GM19239 (cell line): ENCODE measurements at places on chromosomes 16 and 17.

DNA sequence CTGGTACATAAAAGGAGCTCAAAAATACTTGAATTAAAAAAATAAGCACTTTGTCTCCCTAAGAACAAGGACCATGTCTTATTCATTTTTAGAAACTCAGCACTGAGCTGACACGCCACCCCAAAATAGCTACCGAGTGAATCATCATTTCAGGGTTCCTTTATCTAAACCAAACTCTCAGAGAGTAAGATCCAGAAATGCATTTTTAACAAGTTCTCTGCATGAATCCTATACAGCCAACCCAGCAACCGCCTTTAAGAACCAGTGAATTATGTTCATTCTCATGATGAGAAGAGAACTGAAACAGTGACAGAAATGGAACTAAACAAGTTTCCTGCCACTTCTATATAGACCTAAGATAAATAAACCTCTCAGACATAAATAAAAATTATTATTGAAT, 8.7 kb downstream of the C16orf87 start:
- DNase-seq = no peak

GRCh38 chr17:79891113-79891730, 52.0 kb upstream of the CBX4 start:
- no peak for DNase-seq

DNA sequence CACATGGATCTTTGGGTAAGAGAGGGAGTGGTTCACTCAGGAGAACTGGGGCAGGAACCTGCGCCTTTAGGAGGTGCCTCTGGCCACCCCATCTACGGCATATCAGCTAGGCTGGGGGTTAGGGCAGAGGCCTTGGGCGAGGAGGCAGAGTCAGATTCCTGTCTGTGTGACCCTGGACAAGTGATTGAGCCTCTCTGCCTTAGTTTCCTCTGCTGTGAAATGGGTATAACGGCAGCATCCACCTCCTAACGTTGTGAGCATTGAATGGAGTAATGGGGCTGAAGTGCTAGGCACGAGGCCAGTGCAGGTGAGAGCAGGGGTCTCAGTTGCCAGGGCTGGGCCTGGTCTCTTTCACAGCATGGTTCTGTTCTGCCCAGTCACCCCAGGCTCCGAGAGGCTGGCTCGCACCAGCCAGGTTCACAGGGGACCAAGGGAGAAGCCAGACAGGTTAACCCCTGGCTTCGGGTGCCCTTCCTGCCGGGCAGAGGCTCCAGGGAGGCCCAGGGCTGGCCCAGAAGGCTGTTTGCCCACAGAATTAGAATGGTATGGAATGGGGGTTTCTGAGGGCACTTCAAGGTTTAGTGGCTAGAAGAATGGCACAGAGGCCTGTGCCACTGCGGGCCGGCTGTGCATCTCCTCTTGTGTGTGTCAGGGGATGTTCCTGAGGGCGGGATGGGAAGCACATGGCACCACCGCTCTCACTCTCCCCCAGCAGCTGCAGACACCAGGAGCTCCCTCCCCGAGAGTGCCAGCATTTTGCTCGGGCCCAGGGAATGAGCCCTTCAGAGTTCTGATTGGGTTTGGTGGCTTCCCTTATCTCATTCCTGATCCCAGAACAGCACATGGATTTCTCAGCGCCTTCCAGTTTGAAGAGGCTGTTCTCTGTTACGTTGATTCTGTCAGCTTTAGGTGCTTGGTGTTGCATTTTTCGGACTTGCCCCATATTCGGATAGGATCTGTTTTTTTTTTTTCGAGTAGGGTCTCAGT, 23.8 kb downstream of the UNC13D start:
- no peak for DNase-seq

GRCh38 chr17:9772658-9773057, 18.7 kb downstream of the DHRS7C start:
- no peak for DNase-seq

DNA sequence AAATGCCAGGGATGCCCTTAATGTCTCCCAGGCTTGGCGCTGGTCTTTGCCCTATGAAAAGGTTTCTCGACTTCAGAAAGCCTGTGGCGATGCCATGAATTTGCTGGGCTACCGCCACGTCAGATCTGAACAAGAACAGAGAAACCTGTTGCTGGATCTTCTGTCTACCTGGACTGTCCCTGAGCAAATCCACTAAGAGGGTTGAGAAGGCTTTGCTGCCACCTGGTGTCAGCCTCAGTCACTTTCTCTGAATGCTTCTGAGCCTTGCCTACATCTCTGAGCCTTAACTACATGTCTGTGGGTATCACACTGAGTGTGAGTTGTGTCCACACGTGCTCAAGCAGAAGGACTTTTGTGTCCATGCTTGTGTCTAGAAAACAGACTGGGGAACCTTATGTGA, 11.4 kb downstream of the CHST4 start:
- peak; percentile 40 for DNase-seq

DNA sequence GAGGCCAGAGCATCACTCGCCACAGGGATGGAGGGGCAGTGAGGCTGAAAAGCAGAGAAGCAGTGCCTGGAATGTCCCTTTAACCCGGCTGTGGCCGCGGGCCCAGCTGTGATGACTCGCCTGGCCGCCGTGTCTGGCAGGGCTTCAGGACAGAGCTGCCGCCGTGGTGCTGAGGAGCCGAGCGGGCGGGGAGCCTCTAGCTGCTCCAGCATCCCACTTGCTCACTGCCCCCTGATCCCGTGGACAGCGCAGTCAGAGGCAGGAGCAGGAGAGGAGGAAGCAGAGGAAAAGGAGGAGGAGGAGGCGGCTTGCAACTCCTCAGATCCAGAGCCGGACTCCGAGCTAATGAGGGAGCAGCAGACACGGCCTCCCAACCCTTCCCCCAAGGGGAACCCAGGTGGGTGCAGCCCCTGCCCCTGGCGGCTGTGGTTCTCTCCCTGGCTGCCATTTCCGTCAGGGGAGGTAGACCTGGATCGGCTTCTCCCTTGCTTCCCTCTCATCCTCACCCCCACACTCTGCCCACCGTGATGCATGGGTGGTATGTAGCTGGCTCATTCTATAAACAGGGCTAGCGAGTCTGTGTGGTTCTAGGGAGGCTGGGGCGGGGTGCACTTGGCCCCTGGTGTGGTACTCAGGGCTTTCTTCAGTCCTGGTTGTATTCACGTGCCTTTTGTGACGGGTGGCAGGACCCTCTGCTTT, 165.7 kb downstream of the CMIP start:
- no peak for DNase-seq

- DNase-seq = no peak
These were observed 85.6 kb downstream of the KCNJ2 start for GRCh38 chr17:70254735-70255460.

- peak; percentile 72 for DNase-seq
These were observed at the start of gene PPM1E for GRCh38 chr17:58755577-58756245. PPM1E (plus strand) TSS chr17:58755854.

DNA sequence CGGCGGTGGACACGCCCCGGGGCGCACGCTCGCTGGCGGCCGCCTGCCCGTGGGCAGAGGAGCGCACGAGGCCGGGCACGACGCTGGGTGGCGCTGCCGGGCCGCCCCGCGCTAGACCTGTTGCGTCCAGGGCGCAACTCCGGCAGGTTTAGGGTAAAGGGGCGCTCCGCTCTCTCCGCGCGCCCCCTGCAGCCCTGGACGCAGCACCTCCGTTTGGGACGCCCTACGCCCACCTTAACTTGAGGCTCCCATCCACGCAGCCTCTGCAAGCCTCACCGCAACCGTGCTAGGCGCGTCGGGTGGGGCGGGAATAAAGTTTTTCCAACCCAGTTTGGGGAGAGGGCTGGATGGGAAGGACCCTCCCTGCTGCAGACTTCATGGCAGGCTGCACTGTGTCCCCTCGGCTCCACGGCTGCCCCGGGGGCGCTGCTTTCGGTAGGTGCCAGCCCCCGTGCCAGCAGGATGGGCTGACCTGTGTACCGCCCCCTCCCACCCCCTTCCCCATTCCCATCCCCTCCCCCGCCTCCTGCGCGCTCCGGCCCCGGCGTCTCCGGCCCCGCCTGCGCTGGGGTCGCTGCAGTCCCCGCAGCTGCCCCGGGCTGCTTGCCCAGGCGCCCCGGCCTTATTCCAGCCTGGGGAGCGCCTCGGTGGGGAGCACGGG, at the start of gene SYT17:
TSS of gene SYT17 (plus strand) at position 531 of the 661 bp plus-strand sequence. CDS start 407 bp downstream, outside the sequence.
- peak; percentile 81 for DNase-seq

DNA sequence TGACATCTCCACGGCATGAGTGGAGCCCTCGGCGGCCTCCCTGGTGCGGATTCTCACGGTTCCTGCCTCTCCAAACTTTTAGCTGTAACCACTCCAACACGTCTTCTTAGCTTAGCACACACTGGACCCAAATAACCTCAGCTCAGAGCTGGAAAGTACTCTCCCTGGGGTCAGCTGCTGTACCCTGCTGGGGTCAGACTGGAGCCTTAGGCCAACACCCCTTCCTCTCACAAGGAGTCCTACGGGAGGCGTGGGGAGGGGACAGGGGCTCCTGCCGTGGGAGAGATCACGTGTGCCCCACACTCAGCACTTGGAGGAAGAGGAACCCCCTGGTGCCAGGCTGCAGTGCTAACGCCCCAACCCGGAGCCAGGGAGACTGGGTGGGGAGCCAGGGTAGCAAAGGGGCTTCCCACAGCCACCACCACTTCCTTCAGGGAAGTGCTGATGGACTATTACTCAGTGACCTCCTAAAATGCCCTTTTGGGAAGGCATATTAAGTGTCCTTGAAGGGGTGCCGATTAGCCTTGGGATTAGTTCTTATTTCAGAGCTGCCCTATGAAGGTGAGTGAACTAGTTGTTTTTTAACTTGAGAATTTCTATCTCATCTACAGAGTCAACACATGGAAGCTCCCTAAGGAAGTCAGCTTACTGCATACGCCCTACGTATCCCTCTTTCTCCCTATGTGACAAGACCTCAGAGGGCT, 124.0 kb downstream of the HIC1 start:
- DNase-seq = no peak

- DNase-seq = no peak
These were observed 77.5 kb downstream of the PLXDC1 start for GRCh38 chr17:39073916-39074315.

DNA sequence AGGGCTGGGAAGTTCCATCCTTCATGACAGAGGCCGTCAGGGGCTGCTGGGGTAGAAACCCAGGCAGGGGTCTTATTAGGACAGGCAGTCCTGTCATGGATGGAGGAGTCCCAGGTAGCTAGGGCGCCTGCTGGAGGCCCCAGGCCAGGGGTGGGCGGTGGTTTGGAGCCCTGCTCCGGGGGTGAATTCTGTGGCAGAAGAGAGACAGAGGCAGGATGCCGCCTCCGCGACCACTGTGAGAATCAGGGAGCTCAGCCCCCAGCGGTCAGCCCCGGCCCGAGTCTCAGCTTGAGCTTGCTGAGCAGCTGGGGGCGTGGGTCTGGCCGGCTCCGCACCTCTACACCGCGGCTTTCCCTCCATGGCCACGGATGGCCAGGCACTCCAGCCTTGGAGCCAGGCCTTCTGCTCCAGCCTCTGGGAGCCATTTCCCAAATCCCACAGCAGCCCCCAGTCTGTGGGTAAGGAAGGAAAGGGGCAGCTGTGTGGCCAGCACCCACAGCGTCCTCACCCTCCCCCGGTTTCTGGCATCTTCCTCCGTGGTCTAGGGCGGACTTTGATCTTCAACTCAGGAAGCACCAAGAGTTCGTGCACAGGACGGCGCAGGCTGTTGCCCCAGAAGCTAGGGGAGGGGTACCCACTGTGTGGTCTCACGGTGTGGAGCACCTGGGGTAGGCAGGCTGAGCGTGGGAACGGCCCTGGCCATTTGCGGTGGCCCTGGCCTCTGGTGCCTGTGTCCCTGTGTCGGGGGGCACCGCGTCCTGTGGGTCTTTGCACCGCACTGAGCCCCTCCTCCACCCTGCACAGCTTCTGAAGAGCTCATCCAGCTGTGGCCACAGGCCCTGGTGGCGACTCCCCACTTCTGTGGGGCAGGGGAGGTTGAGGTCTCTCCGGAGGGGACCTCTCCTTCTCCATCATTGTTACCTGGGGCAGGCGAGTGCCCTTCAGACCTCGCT, 14.1 kb downstream of the CD7 start:
- DNase-seq = no peak

GRCh38 chr17:78687944-78688343, 94.1 kb downstream of the CYTH1 start:
- no peak for DNase-seq
